ENCODE measurements at places on chromosomes 12 and 14. TPM values are rescaled to one million over a fixed set of nuclear protein-coding genes. Genes with fewer than 3 reads are reported as not detected.

DNA sequence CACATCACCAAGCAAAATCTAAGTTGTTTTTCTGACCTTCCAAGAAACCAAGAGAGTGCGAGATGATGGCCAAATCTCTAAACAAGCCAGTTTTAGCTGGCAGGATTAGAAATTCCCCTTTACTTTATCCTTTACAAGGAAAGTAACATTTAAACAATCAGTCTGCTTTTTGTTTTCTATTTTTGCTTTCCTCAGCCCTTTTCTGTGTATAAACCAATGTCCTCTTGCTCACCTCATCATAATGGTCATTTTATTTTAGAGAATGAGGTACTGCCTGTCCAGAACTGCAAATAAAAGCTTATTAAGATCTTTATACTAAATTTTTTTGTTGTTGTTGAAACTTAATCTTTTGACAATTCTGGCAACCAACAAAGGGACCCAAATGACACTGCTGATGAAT, 442.4 kb upstream of the GARIN6 start:
- no peak for DNase-seq

DNA sequence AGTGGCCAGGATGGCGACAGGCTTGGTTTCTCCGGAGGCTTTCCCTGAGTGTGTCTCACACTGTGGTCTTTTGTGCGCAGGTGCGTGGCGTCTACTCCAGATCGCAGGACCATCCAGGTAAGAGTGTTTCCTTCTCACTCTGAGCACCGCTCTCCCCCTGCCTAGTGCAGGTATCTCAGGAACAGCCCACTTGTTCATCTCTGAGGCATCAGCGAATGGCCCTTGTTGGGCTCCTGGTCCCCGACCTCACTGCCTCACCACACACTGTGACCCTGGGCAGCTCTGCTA, 781 bp downstream of the ADGRD1 start:
- no peak for DNase-seq

DNA sequence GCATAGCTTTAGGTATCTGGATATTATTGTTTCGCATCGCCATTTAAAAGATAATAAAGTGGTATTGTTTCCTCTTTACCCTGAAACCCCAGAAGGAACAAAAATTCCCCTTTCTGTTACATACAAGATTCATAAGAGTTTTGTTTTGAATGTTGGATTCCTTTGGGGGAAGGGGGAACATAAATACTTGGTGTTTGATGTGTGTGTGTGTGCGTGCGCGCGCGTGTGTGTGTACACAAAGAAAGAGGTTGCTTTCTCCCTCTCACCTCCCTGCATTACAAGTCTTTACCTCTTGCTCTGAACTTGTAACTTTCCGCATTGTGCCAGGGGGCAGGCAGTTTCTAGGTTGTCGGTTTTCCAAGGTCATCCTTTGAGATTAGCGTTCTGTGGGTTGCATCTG, 76.4 kb downstream of the GPATCH2L start:
- DNase-seq, result no peak

DNA sequence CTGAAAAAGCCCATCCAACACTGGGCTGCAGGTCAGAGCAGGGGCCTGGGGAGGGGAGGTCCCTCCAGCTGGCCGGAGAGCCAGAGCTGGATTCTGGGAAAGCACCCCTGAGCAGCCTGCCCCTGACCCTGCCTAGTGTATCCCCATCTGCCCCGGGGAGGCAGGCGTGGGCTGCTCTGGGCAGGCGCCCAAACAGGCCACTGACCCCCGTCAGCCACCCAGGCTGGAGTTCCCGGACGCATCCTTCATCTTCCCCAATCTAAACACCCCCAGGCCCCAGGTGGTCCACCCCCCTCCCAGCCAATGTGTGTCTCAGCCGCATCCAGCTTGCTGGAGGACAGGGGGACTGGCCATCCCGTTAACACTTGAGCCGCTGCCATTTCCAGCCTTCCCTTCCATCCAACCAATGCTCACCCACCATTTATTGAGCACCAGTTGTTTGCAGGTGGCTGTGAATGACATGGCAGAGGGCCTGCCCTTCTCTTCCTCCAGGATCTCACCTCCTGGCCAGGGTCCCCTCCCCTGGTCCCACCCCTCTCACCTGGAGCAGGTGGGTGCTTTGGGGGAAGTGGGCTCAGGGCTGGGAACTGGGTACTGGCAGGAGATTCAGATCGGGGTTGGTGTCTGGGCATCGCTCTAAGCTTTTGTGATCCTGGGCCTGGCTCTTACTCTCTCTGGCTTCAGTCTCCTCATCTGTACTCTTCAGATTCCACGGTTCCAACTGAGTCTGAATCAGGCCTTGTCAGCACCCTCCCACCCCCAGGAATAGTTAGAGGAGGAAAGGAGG, 743 bp upstream of the DTX1 start:
- no peak for DNase-seq

DNA sequence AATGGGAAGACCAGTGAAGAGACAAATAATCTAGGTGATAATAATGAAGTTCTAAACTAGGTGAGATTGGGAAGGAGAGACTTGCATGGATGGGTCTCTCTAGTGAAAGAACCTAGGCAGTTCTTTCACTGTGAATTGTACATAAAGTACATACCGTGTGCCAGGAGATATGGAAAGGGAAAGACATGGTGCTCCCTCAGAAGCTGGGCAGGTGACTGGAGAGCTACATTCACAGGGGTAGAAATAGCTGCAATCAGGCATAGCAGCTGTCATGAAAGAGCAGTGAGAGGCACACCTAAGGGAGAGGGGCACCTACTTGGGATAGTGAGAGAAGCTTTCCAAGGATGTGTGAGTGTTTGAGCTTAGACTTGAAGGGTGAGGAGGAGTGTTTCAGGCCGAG, 9.3 kb downstream of the STK38L start:
- DNase-seq, result no peak

- peak; percentile 85 for DNase-seq
Measured at GRCh38 chr14:76961631-76962302, 66.7 kb downstream of the IRF2BPL start.

DNA sequence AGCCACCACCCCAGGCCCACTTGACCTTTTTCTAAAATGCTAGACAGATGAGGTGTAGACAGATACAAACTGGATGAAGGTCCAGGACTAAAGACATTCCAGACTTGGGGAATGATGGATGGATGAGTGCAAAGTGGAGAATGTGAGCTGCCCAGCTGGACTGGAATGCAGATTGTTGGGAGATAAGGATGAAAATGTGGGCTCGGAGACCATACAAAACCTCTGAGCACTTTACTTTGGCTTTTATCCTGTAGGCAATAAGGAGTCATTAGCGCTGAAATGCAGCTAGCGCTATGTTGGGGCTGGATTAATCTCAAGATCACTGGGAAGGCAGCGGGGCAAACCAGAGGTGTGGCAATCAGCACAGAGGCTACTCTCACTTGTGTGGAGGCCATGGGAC, 64.7 kb upstream of the GNPNAT1 start:
- DNase-seq, result no peak

- no peak for DNase-seq
Measured at GRCh38 chr14:24435192-24435810, 5.5 kb downstream of the KHNYN start.

The HOTAIR gene
- total RNA-seq, result not detected

The B3GNT4 gene
- total RNA-seq, result not detected

The FOXA1 gene
- 0.31 TPM for total RNA-seq

The MYO1H gene
- not detected for total RNA-seq

The TAS2R20 gene
- 5.0 TPM for total RNA-seq

The NCKAP5L gene
- total RNA-seq, result 22.8 TPM
